ENCODE measurements at places on chromosomes 6 and 20.

DNA sequence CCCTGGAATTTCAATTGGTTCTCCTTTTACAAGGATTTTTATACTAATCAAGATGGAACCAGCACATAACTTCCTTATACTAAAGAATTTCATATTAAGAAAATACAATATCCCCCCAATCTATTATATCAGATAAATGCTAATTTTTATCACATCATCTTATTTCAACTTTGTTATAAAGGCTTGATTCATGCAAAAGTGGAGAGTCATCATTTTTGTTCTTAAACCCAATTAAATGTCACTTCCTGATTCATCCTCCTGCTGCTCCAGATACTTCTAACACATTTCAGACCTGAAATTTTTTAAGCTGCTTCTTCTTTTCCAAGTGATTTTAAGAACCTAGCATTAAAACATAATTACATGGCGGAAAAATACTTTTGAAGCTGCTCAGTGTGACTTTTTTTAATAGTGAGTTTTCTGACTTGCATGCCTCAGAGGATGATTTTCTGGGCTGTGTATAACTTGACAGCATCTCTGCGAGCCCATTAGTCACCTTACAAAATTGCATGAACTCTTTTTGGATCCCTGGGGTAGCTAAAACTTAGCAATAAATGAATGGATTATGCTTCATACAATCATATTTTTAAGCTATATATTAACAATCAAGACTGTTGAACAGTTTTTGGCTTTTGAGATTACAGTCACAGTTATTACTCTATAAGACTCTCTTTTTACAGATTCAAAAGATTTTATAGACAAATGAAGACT lies 134.1 kb downstream of the ELOVL4 start:
- no peak for DNase-seq

DNA sequence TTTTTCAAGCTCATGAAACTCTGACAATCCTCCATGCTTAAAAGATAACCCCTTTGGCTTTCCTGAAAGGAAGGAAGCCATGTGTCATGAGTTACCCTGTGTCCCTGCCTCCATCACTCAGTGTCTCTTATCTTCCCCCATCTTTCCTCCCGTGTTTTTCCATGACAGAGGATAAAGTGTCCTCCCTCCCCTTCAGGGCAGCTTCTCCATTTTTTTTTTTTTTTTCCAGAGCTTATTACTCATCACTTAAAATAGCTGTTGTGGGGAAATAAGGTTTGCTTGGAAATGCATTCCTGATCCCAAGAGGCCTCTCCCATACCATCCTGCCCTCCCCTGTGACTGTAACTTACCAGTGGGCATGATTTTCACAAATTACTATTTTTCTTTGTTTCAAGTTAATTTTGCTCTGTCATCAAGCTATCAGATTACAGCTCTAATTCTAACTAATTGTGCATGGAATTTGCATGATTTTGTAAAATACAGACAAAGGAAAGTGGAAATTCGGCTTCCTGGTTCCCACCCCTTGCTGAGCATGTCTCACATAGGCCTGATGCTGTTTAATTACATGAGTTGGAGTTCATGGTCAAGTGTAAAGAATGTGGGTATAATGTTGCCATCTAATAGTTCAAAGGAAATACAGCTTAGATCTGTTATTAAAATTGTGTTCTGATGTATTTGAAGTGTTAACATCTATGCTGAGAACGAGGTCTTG lies 614.5 kb upstream of the FLRT3 start:
- no peak for DNase-seq

GRCh38 chr6:31713991-31714684 lies 1.0 kb upstream of the LY6G6D start:
- no peak for DNase-seq

DNA sequence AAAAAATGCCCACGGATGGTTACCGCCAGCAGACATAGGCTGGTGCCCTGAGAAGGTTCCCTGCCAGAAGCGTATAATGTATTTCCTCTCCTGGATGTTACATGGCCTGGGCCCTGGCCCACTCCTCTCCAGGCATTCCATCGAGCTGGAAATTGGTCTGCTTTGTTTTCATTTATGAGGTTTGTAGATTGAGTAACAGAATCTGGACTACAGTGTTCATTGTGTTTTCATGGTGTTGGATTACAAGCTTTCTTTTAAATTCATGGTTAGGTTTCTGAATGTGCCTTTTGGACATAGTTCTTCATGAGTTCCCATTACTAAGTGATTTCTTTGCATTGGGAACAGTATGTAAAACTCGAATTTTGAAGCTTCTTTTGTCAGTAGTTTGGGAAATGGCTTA lies 6.4 kb downstream of the TIAM2 start:
- DNase-seq, result no peak

DNA sequence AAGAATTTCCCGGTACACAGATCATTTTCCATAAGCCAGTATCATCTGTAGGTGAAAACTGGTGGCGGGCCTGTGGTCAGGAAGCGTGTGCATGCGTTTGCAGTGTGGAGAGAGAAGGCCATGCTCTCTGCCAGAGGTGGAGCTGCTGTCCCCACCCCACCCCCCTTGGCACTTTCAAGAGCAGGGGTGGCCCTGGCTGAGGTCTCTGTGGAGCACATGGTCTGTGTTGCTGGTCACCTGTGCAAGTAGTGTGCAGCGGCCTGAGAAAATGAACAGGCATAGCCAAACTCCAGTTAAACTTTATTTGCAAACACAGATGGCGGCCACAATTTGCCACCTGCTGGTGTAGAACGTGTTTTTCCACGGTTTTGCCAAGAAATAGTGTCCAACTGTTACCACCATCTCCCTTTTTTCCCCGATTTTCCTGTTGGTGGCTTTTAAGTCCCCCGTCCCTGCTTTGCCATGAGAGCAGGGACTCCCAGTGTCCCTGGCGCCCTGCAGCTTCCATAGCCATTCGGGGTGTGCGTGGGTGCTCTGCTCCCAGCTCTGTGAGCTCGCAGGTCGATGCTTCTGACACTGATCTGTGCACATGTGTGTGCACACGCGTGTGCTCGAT lies 2.5 kb downstream of the ADRM1 start:
- DNase-seq, result no peak

GRCh38 chr6:147468634-147469033 lies 39.9 kb upstream of the SAMD5 start:
- DNase-seq, result no peak

DNA sequence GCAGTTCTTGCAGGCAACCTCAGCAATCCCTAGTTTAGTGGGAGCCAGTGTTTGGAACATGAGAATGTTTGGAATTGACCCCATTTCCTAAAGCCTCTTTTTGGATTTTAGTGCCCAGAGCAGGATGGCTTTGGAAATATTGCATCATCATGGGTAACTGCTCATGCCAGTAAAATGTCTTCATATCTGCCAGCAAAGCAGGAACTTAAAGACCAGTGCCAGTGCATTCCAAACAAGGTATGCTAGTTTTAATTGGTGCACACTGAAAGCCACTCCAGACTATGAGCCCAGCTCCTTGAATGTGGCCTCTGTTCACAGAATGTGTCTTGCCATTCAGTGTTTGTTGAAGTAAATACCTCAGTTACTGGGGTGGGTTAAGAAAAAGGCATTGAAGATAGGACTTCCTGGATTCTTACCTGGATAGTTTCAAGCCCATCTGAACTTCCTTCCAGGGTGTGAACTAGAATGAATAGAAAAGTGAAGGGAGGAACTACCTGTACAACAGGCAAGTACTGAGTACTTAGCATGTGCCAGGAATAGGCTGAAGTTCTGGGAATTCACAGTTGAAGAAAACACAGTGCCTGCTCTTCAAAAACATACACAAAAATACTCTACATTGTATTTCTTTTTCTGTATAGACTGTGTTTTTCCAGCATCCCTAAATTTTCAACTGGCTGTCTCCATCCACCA lies 70.5 kb downstream of the COL19A1 start:
- DNase-seq, result no peak

DNA sequence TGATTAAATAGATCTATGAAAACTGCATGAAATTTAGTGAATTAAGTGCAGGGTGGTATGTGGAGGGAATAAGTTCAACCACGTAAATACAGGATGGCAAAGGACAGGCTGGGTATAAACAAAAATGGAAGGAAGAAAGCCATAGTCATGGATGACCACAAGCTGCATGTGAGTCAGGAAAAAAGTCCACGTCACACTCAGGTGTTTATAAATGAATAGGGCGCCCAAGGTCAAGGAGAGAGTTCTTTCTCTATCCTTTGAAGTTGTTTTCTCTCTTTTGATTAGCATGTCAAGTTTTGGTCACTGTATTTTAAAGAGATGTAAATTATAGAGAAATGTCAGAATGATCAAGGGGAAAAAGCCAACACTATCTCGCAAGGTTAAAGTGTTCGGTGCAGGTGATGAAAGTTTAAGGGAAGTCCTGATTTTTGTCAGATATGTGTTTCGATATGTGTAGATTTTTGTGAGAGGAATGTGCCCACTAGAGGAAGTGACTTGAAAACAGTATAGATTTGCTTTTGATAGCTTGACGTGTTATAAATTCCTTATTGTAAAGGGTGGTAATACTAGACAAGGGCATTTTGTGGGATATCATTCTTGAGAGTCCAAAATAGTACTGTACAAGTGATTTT lies 58.7 kb downstream of the MAP3K4 start:
- peak; percentile 45 for DNase-seq

GRCh38 chr6:136547336-136547735 lies 2.9 kb downstream of the MAP7 start:
- no peak for DNase-seq

DNA sequence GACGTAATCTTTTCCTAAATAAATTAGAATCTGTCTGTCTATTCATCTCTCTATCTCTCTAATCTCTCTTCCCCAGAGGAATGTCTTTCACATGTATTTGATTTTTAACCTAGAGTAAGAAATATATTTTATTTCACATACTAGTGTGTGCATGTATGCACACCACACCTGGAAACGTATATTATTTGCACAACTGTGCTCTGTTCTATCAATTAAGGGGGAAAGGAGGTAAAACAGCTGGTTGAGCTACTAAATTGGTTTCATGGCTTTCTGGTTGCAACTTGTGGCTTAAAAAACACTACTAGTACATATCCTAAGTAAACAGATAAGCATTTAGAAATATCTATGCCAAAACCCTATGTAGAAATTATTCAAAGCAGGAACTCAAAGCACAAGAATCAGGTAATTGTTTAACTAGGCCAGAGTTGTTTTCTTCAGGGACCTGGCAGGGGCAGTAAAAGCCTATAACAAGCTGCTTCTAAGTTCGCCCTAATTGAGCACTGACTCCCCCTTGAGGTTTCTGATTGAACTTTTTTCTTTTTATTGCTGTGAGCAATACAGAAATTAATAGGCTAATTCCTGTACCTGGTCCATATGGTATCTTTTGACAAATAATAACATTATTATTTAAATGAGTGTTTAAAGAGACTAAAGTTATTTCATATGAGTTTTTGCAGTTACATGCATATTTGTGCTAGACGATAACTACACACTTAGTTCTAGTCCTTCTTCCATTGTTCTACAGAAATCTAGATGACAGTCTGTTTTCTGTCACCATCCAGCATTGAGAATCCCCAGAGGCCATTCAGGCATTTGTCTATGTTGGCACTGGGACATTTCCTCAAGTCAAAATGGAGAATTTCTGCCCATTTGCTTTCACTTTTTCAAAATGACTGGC lies 88.6 kb downstream of the MCHR2 start:
- peak; percentile 19 for DNase-seq

- DNase-seq, result no peak
Observed at GRCh38 chr6:22928775-22929174, 359.4 kb downstream of the HDGFL1 start.

- DNase-seq, result no peak
Observed at GRCh38 chr6:157648561-157648960, 174.5 kb upstream of the SNX9 start.

GRCh38 chr20:1336699-1337367 lies 7.9 kb upstream of the SDCBP2 start:
- DNase-seq, result no peak

- DNase-seq, result peak; percentile 9
Observed at GRCh38 chr6:133953634-133954415, 801 bp downstream of the TBPL1 start.

- DNase-seq, result no peak
Observed at GRCh38 chr6:5490501-5491069, 229.3 kb downstream of the FARS2 start.

GRCh38 chr6:130293800-130294199 lies 71.0 kb upstream of the SAMD3 start:
- peak; percentile 50 for DNase-seq

GRCh38 chr20:51118216-51118615 lies 95.3 kb upstream of the KCNG1 start:
- no peak for DNase-seq

- no peak for DNase-seq
Observed at GRCh38 chr6:164870164-164870563, 439.2 kb downstream of the C6orf118 start.

DNA sequence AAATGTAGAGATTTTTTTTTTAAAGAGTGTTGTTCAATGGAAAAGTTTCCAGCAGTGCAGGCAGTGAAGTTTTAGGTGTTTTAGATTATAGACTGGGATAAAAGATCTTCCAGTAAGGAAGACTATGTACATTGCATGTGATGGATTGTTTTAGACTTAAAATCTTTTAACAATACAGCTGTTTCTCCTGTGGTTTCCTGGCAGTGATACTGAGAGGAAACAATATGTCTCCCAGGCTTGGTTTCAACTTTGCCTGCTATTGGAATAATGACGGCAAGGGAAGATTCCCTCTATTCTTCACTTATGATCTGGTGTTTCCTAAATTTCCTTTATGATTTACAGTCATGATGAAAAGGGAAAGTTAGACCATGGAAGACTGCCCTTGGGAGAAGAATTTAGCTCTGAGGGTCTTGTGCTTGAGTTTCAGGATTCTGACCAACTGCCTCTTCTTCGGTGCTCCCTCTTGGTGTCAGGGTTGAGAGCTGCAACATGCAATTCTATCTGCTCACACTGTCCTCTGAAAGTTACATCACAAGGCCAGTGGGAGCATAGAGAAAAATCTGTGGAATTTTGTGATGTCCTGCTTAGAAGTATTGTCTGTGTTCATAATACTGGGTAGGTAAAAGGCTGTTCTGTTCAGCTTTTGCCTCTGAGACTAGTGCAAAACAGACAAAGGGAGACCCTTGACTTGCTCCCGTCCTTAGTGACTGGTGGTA lies 262.8 kb upstream of the MAN1A1 start:
- no peak for DNase-seq

- DNase-seq, result no peak
Observed at GRCh38 chr6:878179-878578, 185.2 kb upstream of the EXOC2 start.

GRCh38 chr6:7787137-7787608 lies 61.3 kb downstream of the BMP6 start:
- DNase-seq, result no peak

DNA sequence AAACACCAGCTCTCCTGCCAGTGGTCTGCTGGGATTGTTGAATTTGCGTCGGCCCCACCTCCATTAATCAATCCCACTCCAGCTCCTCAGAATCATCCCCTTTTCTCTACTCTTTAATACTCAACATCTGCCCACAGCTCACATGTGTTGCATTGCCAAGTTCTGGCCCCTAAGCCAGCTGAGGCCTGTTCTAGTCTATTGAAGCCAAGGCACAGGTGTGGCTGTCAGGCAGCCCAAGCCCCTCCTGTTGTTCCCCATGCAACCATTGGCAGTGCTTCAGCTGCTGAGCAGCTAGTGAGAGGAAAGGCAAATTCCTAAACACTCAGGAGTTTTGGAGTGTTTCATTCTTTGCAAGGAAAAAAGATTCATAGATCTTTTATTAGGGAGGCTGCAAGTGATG lies 128.0 kb upstream of the NT5E start:
- DNase-seq, result no peak
